ENCODE measurements at places on chromosomes 1 and 21.

DNA sequence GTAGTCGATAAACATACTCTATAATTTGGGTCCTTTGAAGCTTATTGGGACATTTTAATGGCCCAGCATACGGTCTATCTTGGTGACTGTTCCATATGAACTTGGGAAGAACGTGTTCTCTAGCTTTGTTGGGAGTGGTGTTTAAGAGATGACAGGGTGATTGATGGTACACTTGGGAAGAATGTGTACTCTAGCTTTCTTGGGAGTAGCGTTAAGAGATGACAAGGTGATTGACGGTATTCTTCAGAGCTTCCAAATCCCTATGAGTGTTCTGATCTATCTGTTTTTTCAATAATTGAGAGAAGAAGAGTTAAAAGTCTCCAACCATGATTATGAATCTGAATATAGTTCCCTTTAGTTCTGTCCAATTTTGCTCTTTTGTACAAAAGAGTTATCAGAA, 9.4 kb downstream of the NPHP4 start:
- no peak for DNase-seq

DNA sequence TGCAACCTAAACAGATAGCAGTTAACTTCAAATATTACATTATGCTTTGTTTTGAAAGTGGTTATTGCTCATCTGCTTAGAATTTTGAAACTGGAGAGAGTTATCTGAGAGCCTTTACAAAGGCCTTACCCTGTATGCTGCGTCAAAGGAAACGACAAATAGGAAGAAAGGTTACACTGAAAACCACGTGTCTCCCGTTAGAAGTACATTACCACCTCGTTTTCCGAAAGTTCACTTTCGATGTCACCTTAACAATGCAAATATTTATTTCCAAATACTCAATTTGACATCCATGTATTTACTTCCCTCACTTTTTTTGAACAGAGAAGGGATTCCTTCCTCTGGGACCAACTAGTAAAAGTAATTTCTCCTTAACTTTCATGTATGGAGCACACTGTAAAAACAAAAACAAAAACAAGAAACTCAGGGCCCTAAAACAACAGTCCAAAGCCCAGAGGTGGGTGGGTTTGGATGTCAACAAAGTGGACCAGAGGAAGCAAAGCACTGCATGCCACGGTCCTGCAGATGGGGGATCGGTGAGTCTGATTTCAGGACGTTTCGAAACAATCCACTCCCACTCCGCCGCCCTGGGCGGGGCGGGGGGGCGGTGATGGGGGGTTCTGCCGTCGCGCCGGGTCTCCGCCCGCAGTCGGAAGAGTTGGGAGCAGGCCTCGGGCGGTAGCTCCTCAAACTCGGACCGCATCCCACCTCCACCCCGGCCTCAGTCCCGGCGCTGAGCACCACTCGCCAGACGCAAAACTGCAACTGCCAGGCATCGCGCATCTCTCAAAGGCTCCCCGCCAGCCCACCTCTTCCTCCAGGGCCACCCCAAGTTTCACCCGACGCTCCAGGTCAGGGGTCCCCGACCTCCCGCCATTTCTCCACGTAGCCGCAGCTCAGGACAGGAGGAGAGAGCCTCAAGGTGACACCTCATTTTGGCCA, 841 bp downstream of the ADSS2 start:
- DNase-seq: peak; percentile 81

- no peak for DNase-seq
Measured at GRCh38 chr1:177432897-177433296, 262.1 kb downstream of the BRINP2 start.

DNA sequence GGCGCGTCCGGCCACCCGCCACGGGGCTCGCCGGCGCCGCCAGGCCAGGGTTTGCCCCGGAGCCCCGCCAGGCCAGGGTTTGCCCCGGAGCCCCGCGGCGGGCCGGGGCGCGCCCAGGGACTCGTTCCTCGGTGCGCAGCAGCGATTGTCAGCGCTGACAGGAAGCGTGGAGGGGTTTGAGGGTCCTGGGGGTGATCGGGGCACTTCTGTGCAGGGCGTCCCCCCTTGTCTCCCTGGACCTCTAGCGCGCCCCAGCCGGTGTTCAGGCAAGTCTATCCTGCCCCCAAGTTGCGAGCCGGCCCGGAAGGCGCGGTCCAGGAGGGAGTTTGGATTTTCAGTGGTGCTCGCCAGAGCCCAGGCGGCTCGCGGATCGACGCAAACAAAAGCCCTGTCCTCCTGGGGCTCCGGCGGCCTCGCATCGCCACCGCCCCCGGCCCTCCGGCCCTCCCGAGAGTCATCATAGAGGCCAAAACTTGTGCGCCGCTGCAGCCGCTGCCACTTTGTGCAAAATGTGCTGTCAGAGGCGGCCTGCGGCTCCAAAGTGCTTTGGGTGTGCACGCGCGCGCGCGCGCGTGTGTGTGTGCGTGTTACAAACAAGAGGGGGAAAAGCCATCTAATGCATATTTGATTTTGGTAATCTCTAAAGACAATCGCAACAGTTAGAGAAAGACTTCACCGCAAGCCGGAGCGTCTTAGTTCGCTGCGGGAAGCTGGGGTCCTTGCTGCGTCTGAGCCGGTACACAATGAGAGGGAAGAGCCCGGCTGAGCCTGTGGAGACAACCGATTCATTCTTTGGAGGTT, 1.0 kb downstream of the ROR1 start:
- DNase-seq: peak; percentile 81

DNA sequence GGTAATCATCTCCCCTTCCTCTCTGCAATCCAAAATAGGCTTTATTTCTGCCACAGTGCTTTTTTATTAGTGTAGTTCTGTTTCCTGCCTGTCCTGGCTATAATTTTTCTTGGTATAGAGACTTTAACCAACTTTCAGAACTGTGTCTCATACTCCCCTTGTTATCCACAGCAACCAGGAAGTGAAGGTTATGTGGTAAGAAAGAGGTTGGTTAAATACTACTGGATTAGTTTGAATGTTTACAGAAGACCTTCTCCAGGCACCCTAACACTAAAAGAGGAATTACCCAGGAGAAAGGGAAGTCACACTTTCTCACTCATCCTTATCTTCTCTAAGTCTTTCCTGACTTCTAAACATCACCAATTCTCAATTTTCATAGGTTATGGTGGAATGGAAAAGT, 17.8 kb upstream of the TNFSF4 start:
- no peak for DNase-seq

All from stomach (tissue), 19 donors.